ENCODE measurements at places on chromosomes 5 and 9.

- no peak for DNase-seq
Measured at GRCh38 chr5:150700246-150700593, 642 bp downstream of the RBM22 start.

DNA sequence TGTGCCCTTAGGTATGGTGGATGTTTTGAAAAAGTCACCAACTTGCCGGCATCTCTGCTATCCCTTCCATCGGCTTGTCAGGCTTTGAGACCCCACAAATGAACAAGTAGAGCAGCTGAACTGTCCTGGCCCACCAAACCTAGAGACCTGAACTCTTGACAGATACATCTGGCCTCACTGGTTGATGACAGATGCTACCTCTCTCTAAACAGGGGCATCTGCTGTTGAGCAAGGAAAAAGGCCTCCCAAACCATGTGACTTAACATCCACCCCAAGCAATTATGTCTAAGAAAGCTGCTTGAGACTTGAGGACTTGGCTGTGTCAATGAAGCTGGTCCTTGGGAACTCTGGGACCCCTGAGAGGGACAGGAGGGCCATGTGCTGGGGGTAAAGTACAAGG is 2.3 kb downstream of the CCNI2 start:
- no peak for DNase-seq

- DNase-seq, result no peak
Measured at GRCh38 chr5:32812399-32812798, 101.3 kb downstream of the NPR3 start.

DNA sequence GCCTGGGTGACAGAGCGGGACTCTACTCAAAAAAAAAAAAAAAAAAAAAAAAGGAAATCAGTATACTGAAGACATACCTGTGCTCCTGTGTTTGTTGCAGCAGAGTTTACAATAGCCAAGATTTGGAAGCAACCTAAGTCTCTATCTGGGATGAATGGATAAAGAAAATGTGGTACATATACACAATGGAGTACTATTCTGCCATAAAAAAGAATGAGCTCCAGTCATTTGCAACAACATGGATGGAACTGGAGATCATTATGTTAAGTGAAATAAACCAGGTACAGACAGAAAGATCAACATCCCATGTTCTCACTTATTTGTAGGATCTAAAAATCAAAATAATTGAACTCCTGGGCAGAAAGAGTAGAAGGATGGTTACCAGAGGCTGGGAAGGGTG is 22.9 kb downstream of the ADAM19 start:
- DNase-seq, result no peak

- no peak for DNase-seq
Measured at GRCh38 chr5:100841358-100842076, 61.6 kb downstream of the ST8SIA4 start.

- DNase-seq, result no peak
Measured at GRCh38 chr9:121373011-121373729, 3.1 kb upstream of the STOM start.

DNA sequence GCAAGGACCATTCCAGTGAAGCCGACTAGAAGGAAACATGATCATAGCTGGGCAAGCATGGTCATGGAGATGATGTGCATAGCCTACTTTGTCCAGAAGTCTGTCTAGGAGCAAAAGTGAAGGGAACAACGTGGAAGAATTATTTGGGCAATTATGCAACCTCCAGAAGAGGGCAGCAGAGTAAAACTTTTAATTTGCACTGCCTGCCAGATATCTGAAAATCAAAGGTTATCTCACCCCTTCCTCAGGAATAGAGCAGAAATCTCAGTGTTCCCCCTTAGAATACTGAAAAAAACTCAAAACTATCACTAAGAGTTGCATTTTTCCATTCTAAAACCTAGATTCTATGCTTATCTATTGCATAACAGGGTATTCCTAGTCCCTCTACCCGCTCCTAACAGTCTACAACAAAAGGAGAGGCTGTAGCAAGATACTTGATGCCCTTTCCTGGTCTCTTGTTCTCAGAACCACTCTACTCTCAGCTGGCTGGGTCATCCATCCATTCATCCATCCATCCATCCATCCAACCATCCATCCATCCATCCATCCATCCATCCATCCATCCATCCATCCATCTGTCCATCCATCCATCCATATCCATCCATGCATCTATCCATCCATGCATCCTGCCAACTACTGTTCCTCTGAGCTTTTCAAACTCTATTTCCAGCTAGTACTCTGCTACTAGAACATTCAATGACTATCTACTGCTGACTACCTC is 8.4 kb upstream of the SETD9 start:
- DNase-seq, result peak; percentile 36

DNA sequence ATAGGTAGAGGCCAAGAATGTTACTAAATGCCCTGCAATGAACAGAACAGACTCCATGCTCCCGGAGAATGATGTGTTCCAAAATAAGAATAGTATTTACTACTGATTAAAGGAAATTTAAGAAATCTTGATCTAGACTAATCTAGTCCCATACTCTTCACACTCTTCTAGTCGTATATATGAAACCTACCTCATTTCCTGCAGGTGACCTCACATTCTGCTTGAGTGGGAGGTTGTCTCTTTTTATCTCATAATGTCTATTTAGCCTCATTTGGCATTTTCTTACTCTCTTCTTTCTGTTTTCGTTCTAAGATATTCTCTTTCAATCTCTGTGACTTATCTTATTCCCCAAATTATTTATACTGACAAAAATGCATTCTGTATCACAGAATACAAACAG is 9.2 kb upstream of the SHOC1 start:
- no peak for DNase-seq
